EH (cell line): ENCODE measurements at places on chromosomes 7 and 10.

- DNase-seq: peak; percentile 57
These were observed 123.9 kb downstream of the LRRC4 start for GRCh38 chr7:127907110-127908040.

GRCh38 chr10:62662486-62662885 is 142.0 kb upstream of the ADO start:
- no peak for DNase-seq

DNA sequence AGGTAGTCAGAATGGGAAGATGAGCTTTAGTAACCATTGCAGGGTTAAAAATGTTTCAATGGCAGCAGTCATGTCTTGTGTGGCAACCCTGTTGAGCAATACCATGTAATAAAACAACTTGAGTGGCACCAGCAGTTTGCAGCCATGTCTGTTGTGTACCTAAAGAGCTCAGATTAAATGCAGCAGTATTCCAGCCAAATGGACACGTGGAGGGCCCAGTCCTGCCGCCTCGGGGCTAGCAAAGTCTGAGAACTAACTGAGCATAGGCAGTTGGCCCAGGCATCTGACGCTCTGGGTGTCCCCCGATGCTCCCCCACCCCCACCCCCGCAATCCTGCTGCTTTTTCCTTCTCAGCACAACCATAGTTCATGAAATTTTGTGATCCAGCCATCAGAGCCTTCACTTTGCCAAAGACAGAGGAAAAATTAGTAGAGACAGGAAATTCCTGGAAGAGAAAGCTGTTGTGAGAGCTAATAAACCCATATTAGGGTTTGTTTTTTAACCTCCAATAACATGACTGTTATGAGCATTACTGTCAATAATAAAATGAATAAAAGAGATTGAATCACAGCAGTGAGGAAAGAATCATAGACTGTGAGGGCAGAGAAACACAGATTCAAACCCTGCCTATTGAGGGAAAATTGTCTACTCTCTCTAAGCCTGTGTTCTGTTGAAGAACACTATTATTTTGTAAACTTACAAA is 220.6 kb upstream of the RHOBTB1 start:
- DNase-seq: peak; percentile 22

GRCh38 chr7:151647006-151647405 is 127.3 kb upstream of the RHEB start:
- DNase-seq: no peak
